PC-9 (cell line): ENCODE measurements at places on chromosomes 12 and 14. TPM values are rescaled to one million over a fixed set of nuclear protein-coding genes. Genes with fewer than 3 reads are reported as not detected.

Gene IGF1
- not detected in 2 replicates for total RNA-seq

Gene TBC1D30
- 8.6 and 9.0 TPM in 2 replicates for total RNA-seq

Gene TSPAN9
- total RNA-seq = 8.9 and 9.6 TPM in 2 replicates

Gene WNT5B
- total RNA-seq = 33.1 and 50.2 TPM in 2 replicates

Gene KRT78
- total RNA-seq = 1.5 and 1.7 TPM in 2 replicates

Gene RNASE7
- not detected in 2 replicates for total RNA-seq

Gene NEUROD4
- total RNA-seq = not detected in 2 replicates

Gene KRT1
- total RNA-seq = not detected in 2 replicates

Gene FAM181A
- total RNA-seq = not detected in 2 replicates

Gene SYNE3
- total RNA-seq = 1.5 and 1.9 TPM in 2 replicates

Gene PPP1R13B
- 26.5 and 36.5 TPM in 2 replicates for total RNA-seq

Gene GPR137C
- total RNA-seq = 1.1 and 1.2 TPM in 2 replicates

Gene PMEL
- 8.7 and 12.6 TPM in 2 replicates for total RNA-seq

Gene RIMKLB
- total RNA-seq = 56.9 and 64.8 TPM in 2 replicates

Gene LTA4H
- 115 and 118 TPM in 2 replicates for total RNA-seq

Gene NKX2-8
- 1.1 and 2.9 TPM in 2 replicates for total RNA-seq

Gene LALBA
- not detected in 2 replicates for total RNA-seq

Gene STX2
- 8.2 and 9.7 TPM in 2 replicates for total RNA-seq

Gene NANOG
- not detected in 2 replicates for total RNA-seq

Gene LRRC10
- total RNA-seq = not detected in 2 replicates

Gene CLEC1B
- not detected in 2 replicates for total RNA-seq

Gene GUCY2C
- total RNA-seq = not detected in 2 replicates

Gene FOXN4
- not detected in 2 replicates for total RNA-seq

Gene TCL1A
- total RNA-seq = not detected in 2 replicates

Gene BCL2L2
- 20.3 and 25.7 TPM in 2 replicates for total RNA-seq

Gene HCAR1
- 4.2 and 5.2 TPM in 2 replicates for total RNA-seq

Gene ZDHHC22
- total RNA-seq = not detected in 2 replicates

Gene KCNH5
- 1.4 TPM in 2 replicates for total RNA-seq

Gene PCED1B
- 10.9 and 11.2 TPM in 2 replicates for total RNA-seq

Gene KIAA0586
- total RNA-seq = 13.2 and 20.4 TPM in 2 replicates

Gene GLIPR1L1
- not detected in 2 replicates for total RNA-seq

Gene KCNA1
- not detected in 2 replicates for total RNA-seq

Gene SPTB
- total RNA-seq = 0.50 and 1.5 TPM in 2 replicates

Gene AQP2
- total RNA-seq = not detected in 2 replicates
